ENCODE measurements at places on chromosomes 5 and 9.

GRCh38 chr9:37033682-37034304 is at the start of gene PAX5:
Gene PAX5, minus strand, starts transcription at chr9:37034268. Its CDS starts 237 bp downstream, at chr9:37034031.
- H3K27me3 ChIP-seq, result peaks cover 100% of the 10 kb centered on the region
- DNase-seq, result no peak
- peaks cover 19% of the 10 kb centered on the region for H3K4me1 ChIP-seq
- H3K27ac ChIP-seq, result no peak within 1 kb of the TSS
- no peaks in the 10 kb centered on the region for H3K36me3 ChIP-seq

DNA sequence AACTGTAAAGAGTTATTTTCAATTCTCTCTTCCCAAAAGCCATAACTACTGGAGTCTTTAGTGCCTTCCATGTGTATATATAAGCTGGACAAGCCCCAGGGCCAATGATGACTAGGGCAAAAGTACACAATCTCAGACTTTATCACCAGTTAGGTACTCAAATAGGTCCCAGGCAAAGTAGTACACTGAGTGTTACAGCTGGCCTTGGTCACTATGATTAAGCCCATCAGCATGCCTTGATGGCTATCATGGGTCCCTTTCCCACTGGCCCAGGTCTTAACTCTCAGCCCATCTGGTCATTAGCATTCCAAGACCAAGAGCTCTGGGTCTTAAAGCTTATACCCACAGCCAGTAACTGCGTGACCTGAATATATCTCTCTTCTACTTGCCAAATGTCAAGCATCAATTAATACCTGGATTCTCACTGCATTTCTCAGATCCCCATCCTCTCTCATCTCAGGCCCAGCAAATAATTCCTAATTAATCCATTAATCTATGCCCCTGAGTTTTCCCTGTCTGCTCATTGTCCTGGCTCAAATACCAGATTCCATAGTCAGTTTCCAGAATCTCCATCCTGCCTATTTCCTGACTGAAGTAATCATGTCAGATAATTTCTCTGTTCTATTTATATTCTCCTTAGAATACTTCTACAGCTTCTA is 62.3 kb downstream of the NR6A1 start:
- DNase-seq, result no peak
- peaks cover 28% of the 10 kb centered on the region for H3K4me1 ChIP-seq
- peak overlapping the region; percentile 45 for H3K27ac ChIP-seq

GRCh38 chr5:177253252-177253651 is 50.3 kb downstream of the RAB24 start:
- H3K36me3 ChIP-seq, result peaks cover 33% of the 10 kb centered on the region
- no peak for DNase-seq
- no peak overlapping the region for H3K27ac ChIP-seq
- no peaks in the 10 kb centered on the region for H3K4me1 ChIP-seq
- H3K4me3 ChIP-seq, result no peak overlapping the region
- H3K27me3 ChIP-seq, result no peaks in the 10 kb centered on the region

DNA sequence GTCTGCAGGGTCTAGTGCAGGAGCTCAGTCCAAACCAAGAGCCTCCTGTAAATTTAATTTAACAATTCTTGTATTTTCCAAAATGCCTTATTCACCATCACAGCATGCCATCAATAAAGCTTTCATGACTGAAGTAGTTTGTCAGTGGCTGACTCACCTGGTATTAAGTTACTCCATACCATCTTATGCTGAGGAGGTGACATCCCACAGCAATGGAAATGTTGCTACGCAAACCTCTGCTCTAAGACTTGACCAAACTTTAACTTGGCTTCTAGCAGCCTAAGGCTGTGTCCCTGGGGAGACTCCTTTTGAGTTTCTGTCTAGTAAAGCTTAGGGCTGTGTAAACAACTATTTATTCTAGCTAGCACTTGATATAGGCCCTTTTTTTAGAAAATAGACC is 1231.3 kb upstream of the CDH18 start:
- H3K4me1 ChIP-seq, result no peaks in the 10 kb centered on the region
- no peak for DNase-seq
- H3K27ac ChIP-seq, result no peak overlapping the region
- no peak overlapping the region for H3K4me3 ChIP-seq

GRCh38 chr9:27329291-27329690 is 32.3 kb upstream of the EQTN start:
- DNase-seq, result no peak
- H3K27ac ChIP-seq, result no peak overlapping the region
- H3K4me3 ChIP-seq, result no peak overlapping the region
- no peaks in the 10 kb centered on the region for H3K27me3 ChIP-seq
- H3K36me3 ChIP-seq, result peaks cover 31% of the 10 kb centered on the region
- peaks cover 9% of the 10 kb centered on the region for H3K4me1 ChIP-seq

GRCh38 chr9:124442379-124442778 is 7.9 kb upstream of the ADGRD2 start:
- DNase-seq, result no peak
- no peak overlapping the region for H3K4me3 ChIP-seq
- H3K27ac ChIP-seq, result no peak overlapping the region
- H3K36me3 ChIP-seq, result peaks cover 2% of the 10 kb centered on the region
- H3K4me1 ChIP-seq, result no peaks in the 10 kb centered on the region

GRCh38 chr9:104993291-104993963 is 65.5 kb upstream of the ABCA1 start:
- DNase-seq, result peak; percentile 42
- H3K4me3 ChIP-seq, result no peak overlapping the region
- H3K27me3 ChIP-seq, result no peaks in the 10 kb centered on the region
- H3K36me3 ChIP-seq, result no peaks in the 10 kb centered on the region
- peak overlapping the region; percentile 70 for H3K27ac ChIP-seq

DNA sequence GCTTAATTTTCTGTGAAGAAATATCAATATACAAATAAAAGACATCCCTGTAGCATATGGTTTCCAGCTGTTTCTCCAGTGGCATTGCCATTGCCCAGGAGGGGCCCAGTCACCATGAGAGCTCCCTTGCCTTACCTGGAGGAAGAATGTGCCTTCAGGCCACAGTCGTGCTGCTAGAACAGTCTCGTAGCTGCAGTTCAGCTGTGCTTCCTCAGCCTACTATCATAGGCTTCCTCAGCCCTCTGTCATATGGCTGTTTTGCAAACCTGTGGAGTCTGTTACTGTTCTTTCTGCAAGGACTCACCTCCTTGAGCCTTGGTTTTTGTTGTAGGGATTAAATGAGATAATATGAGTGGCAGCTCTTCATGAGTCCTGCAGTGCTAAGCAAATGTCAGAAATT is 67.6 kb downstream of the RCL1 start:
- peaks cover 38% of the 10 kb centered on the region for H3K36me3 ChIP-seq
- peaks cover 1% of the 10 kb centered on the region for H3K4me1 ChIP-seq
- no peak overlapping the region for H3K4me3 ChIP-seq
- no peak overlapping the region for H3K27ac ChIP-seq
- no peak for DNase-seq

DNA sequence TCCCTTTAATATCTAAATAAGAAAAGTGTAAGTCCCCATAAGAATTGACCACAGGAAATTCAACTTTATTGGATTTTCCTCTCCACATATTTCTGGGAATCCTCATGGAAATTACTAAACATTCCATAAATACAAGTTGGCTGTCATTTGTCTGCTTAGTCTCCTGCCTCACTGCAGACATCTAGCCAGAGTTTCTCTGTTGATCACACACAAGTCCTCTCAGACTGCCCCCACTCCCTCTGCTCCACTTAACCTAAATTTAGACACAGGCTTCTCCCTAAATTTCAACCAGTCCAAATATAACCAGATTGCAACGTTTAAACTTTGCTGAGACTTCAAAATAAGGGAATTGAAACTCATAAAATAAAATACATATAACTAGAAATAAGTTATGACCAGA is 982.1 kb downstream of the DTWD2 start:
- no peaks in the 10 kb centered on the region for H3K27me3 ChIP-seq
- no peak overlapping the region for H3K4me3 ChIP-seq
- H3K4me1 ChIP-seq, result peaks cover 2% of the 10 kb centered on the region
- DNase-seq, result no peak
- H3K36me3 ChIP-seq, result no peaks in the 10 kb centered on the region

DNA sequence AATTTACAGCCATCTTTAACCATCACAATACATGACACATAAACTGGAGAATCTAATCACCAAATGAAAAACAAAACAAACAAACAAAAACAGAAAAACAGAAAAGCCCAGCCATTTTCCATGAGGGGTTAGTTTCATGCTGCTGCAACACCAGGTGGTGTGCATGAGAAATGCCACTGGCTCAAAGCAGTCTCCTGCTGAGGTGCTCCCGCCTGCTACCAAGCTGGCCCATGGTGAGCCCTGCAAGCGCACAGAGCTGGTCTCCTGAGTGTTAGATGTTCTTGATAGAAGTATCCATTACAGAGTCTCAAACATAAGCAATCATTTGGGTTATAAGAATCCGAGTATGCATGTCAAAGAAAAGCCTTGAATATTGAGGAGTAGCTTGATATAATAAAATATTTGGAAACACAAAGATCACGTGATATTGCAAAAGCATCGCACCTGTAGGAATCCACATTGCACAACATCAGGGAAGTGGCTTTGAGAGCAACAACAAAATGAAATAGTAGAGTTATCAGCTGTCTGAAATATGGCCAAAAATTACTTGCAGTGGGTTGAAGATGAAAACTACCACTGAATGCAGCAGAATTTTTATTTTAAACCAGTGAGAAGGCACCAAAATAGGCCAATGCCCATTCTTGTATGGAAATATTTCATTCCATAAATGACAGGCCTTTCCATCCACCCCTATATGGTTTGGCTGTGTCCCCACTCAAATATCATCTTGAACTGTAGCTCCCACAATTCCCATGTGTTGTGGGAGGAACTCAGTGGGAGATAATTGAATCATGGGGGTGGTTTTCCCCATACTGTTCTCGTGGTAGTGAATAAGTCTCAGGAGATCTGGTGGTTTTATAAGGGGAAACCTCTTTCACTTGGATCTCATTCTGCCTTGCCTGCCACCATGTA is 194.8 kb downstream of the SYK start:
- no peaks in the 10 kb centered on the region for H3K27me3 ChIP-seq
- peaks cover 9% of the 10 kb centered on the region for H3K4me1 ChIP-seq
- H3K27ac ChIP-seq, result no peak overlapping the region
- H3K36me3 ChIP-seq, result no peaks in the 10 kb centered on the region
- DNase-seq, result no peak

DNA sequence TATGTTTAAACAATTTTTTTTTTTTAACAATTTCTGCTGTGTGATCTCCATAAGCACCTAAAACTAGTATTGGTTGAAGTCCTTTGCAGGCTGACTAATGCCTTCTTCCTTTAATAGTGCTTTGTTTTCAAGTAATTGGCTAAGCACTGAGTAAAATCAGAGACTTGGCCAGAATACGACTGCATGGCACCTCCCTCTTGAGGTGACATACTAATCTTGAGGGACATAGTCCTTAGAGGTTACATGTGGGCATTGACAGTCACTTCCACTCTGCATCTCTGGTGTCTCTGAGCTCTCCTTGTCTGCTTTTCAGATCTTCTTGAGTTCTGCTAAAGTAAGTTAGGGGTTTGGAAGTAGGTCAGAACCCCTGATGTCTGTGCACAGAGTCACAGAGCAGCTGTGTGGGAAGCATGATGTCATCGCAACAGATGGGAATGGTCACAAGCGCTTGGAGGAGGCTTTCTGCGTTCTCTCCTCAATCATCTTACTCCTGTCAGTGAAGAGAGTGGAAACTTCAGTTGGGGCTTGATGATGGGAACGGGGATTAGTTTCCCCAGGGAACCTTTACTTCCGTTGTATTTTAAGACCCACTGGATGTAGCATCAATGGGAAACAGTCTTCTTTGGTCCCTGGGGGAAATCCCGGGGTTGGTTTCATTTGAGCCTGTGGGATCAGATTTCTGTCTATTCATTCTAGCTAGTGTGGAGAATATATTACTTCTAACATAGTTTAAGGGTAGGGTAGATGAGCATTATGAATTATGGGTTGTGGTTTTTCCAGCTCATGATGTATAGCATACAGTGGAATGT is 136.9 kb downstream of the ARHGAP26 start:
- H3K27ac ChIP-seq, result peak overlapping the region; percentile 53
- DNase-seq, result no peak
- H3K4me1 ChIP-seq, result peaks cover 6% of the 10 kb centered on the region
- peaks cover 19% of the 10 kb centered on the region for H3K36me3 ChIP-seq
- H3K27me3 ChIP-seq, result no peaks in the 10 kb centered on the region

DNA sequence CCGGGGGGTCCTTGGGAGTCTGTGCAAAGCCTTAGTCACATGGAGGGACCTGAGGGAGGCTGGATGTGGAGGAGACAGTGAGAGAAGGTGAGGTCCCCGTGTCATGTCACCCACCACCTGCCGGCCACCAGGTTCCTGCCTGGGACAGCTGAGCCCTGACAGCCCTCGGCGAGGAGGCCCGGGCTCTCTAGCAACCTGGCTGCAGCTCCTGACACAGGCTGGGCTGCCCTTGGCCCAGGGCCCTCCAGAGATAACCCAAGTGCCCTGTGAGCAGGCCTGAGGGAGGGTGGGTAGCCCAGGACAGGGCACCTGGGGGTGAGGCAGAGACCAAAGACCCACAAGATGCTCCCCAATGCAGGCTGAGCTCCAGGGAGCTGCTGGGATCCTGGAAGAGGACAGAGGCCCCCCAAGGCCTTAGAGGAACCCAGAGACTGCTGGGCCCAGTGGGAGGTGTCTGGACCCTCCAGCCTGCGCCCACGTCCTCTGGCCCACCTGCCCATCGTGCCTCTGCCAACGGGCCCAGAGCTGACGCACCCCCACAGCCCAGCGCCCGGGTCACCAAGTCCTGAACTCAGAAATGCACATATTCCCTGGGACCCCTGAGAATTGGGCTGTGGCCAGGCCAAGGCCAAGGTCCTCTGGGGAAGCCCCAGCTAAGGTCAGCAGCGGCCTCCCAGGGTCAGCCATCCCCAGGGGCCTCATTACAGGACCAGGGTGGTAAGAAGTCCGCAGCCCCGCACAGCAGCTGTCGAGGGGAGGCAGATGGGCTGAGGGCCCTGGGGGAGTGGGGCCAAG is 8.8 kb upstream of the PTGDS start:
- no peak overlapping the region for H3K27ac ChIP-seq
- peaks cover 3% of the 10 kb centered on the region for H3K4me1 ChIP-seq
- no peak for DNase-seq
- H3K4me3 ChIP-seq, result no peak overlapping the region

Data from mesothelial cell of epicardium (in vitro differentiated cells).